Uterus (tissue), 4 donors: ENCODE measurements at places on chromosomes 3 and 15. TPM values are rescaled to one million over a fixed set of nuclear protein-coding genes. Genes with fewer than 3 reads are reported as not detected.

The SLC28A2 gene
- total RNA-seq: not detected

The MAP6D1 gene
- total RNA-seq: 1.0 TPM

The AAGAB gene
- total RNA-seq: 39.4 TPM

The TRPM1 gene
- total RNA-seq: not detected

DNA sequence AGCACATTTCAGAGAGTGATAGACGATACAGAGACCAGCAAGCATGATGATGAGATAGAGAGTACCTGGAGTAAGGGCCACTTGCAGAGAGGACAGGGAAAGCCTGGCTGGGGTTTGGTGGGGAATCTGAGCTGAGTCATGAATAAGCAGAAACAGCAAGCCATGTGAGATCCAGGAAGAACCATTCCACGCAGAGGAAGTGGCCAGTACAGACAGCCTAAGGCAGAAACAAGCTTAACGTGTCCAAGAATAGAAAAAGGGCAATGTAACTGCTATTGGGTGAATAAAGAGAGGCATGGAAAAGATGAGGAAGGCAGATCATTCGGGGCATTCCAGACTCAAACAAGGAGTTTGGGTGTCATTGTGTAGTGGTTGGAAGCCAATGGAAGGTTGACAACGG lies 816.3 kb upstream of the CFAP20DC start:
- DNase-seq: no peak

DNA sequence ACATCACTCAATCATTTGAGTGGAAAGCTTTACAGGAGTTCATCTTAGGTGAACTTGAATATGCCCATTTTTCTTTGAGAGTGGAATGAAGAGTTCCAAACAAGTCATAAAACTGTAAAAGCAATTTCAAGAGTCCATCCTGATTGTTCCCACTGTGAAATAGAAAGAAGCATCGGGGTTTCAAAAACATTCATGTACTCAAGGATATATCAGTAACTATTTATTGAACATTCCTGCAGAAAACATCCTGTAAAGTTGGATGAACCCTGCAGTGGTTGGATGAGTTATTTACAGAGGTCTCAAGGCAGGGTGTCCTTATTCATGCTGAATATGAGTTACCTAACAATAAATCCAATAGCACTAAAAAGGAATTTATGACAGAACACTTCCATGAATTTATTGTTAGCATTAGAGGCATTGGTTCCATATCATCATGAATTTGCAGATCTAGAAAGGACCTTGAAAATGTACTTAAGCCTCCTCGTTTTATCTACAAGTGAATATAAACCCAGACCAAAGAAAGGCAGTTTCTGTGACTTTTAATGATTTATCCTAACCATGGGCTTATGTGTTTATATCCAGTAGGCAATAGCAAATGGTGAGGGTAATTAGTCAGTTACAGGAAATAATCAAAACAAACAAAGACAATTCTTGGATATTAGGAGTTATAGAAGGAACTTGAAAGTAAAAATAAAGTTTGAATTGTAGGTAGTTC lies 361.9 kb upstream of the KCNMB2 start:
- DNase-seq: no peak

DNA sequence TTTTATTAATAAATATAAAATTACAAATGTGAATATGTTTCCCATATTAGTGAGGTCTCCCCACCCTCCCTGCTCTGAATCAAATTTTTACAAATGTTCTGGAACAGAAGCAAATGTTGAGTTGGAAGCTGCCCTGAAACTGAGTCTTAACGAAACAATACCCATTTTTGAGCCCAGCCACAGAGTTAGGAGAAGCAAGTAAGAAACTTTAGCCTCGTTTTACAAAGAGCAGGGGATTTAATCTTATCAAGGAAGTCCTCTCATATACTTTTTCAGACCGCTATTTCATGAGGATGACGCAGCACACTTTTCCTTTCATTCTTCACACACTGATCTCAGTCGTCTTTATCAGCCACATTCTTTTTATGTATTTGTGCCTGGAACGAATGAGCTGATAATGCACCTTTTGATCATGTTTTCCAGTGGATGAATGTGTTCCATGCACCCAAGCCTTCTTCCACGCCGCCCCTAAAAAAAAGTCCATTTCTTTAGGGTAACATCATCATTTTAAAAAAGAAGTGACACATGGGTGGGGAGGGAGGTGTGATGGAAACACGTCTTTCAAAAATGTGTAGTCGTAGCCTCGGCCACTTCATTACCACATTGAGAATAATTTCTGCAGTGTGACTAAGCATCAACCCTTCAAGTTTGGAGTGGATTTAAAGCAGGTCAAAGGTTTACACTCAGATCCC lies 48.1 kb downstream of the SETMAR start:
- no peak for DNase-seq

DNA sequence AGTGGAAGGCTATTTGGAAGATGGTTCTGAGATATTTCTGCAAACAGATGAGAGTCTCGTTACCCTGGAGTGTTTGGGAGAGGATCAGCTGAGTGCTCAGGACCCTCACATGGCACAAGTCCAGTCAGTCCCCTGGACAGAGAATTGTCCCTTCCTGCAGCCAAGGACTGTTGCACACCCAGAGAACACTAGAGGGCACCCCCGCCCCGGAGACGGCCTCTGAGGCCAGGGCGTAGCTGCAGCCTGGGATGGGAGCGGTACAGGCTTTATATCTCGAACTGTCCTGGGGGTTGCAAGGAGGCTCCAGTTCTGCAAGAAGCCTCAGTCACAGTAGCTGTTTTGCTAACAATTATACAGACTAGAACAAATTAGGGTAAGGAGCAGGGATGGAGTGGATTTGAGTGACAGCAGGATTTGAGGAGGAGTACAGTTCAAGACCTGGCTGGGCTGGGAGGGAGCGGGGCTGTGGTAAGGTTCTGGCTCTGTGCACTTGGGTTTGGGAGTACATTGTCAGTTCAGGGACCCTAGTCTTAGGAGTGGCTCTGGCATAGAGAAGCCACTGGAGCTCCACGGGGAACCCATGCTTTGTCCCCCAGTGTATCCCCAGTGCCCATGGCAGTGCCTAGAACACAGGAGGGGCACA lies 67.6 kb upstream of the HACD2 start:
- peak; percentile 86 for DNase-seq

DNA sequence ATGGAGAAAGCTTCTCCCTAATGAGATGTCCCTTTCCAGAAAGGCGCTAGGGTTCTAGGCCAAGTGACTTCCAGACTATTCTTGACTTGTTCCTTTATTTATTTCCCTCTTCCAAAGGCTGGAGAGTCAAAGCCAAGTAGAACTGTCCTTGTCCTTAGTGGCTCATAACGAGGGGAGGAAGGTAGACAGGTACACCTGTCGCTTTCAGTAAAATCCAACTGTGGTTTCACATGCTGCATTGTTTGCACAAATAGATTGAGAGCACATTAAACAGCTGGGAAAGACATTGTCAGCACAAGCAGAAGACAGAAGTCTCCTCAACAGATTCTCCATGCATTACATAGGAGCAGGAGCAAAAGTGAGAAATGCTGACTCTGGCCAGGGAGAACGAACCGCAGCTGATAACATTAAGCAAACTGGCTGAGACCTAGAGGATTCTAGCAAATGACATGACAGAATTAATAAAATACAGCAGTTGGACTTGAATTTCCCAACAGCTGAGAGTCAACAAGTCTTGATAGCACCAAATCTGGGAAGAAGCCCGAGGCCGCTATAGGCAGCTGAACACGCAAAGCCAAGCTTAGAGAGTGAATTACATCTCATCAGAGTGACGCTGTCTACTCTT lies 227.7 kb downstream of the TLE3 start:
- no peak for DNase-seq

- no peak for DNase-seq
These were observed 209.9 kb upstream of the ROPN1 start for GRCh38 chr3:124201786-124202185.

DNA sequence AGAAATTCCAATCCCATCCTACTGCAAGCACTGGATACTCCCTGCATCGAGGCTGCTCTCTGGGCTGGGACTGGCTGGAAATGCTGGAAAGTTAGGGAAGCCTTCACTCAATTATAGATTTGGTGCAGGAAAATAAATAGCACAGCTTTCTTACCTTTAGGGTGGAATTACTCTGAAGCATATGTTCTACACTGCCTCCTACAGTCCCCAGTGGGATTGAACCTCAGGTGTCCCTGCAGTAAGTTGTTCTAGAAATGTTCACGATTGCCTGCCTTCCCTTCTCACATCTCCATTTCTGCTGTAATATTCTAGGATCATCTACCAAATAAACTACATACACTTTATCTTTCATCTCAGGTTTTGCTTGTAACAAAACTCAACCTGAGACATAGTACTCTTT lies 536.7 kb upstream of the LMCD1 start:
- DNase-seq: no peak

- DNase-seq: no peak
These were observed 19.1 kb downstream of the USP3 start for GRCh38 chr15:63523306-63523990.

DNA sequence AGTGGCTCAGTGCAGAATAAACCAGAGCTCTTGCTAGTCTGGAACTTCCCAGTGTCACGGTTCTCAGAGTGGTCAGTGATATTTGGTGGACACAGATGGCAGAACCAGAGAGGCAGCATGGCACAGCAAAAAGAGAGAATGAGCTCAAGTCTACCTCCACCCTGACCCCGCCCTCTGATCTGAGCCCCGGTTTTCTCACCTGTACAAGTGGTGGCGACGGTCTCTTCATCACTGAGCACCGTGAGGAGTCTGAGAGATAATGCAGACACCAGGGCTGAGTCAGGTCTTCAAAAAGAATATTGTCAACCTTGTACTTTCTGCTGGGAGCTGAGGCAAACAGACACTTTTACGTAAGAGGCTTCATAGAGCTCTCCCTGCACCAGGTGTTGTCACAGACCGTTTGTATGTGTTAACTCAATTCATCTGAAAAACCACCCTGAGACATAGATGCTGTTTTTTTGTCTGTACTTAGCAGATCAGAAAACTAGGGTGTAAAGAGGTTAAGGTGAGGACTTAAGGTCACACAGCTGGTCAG lies 13.2 kb downstream of the FGD5 start:
- DNase-seq: no peak

DNA sequence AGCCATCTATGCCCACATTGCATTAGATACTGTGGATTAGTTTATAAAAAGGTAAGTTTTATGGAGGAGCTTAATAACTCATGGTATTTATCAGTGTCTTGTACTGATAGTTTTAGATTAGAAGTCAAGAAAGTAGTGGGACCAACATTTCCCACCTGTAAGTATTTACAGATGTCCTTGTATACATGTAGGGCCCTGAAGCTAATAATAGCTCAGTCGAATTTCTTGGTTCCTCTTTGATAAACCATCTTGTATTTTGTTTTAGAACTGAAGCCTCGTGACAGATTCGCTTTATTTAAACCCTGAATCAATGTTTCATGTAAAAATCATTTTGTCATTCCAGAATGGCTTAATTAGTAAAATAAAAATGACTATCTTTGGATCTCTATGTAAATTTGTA lies 73.4 kb downstream of the CRYBG3 start:
- DNase-seq: no peak

DNA sequence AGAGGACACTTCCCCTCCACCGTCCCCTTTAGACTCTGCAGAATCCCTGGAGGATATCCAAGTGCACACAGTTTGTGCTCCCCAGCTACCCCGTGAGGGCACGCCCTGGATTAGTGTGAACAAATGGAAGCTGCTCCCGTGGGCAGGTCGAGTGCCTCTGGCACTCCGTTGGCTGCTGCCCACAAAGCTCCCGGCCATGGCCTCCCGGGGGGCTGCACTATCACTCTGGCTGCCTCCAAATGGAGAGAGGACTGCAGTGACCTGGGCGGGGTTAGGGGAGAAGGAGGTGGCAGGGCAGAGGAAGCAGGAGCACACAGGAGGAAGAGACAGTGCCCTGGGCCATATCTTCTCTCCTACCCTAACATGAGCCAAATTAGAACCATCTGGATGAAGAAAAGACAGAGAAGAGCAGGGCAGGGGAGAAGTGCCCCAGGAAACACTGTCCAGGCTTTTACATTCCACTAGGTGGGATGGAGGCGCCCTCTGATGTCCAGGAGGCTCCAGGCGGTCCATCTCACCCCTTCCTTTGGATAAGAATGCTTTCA lies 29.4 kb upstream of the ACAD9 start:
- no peak for DNase-seq

GRCh38 chr3:101036213-101036618 lies 43.0 kb upstream of the ABI3BP start:
- no peak for DNase-seq

DNA sequence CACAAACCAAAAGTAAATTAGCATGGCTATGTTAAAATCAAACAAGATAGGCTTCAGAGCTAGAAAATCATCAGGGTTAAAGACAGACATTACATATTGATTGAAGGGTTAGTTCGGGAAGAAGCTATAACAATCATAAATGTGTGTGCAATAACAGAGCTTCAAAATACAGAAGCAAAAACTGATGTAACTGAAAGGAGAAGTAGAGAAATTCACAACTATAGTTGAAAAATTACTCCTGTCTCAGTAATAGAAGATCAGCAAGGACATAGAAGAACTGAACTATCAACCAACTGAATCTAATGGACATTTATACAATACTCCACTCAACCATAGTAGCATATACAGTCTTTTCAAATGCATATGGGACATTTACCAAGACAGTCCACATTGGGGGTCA lies 59.4 kb downstream of the MCTP2 start:
- DNase-seq: no peak

DNA sequence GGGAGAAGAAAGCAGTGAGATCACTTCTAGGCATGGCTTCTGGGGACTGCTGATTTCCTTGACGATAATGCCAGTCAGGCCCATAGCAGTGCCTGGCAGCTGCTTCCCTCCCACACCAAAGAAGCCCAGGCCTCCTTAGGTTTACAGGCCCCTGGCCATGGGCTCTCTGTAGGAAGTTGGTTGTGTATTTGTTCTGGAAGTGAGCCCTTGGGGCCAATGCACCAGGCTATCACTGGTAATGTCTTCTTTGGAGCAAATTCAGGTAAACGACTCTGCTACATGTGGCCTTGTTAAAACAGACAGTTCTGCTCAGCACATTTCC lies 89.3 kb downstream of the CCNL1 start:
- no peak for DNase-seq

DNA sequence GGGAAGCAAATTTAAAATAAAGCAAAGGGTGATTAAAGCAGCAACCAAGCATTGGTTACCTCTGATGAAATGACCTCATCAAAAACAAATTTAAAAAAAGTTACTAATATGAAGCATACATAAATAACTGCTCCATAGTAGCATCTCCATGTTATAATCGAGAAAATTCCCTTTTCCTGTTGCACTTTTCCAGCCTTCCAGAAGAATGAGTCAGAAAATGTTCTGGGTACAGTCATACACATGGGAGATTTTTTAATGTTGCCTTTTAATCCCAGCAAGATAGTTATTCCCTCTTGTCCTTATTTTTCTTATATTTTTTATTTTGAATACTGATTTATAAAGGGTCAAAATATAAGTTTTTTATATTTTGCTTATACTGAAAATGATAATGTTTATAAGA lies 2.6 kb upstream of the TMCO5A start:
- DNase-seq: no peak
